ENCODE measurements at places on chromosomes 12 and 14. TPM values are rescaled to one million over a fixed set of nuclear protein-coding genes. Genes with fewer than 3 reads are reported as not detected.

The SPX gene
- 0.54 TPM for total RNA-seq

The SERPINA12 gene
- total RNA-seq, result not detected

The C3AR1 gene
- total RNA-seq, result 0.11 TPM

The RD3L gene
- total RNA-seq, result not detected

- no peak for DNase-seq
Measured at GRCh38 chr12:90098132-90098779, 389.6 kb upstream of the ATP2B1 start.

DNA sequence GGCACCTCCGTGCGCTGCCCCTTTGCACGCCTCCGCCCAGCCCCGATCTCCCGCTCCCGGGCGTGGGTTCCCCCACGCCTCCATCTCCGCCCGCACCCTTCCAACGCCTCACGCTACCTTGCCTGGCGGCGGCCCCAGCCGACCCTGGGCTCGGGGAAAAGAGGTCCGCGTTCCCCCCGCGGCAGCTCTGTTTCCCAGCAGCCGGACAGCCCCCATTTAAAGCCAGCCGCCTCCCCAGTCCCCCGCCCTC lies at the start of gene PRIMA1:
PRIMA1 (minus strand) TSS at position 193 of the 250 bp plus-strand sequence. CDS start 767 bp downstream, outside the sequence.
- no peak for DNase-seq

- DNase-seq, result no peak
Measured at GRCh38 chr12:76669981-76670380, 93.9 kb upstream of the ZDHHC17 start.

- no peak for DNase-seq
Measured at GRCh38 chr14:79467835-79468234, 743.5 kb downstream of the DIO2 start.

DNA sequence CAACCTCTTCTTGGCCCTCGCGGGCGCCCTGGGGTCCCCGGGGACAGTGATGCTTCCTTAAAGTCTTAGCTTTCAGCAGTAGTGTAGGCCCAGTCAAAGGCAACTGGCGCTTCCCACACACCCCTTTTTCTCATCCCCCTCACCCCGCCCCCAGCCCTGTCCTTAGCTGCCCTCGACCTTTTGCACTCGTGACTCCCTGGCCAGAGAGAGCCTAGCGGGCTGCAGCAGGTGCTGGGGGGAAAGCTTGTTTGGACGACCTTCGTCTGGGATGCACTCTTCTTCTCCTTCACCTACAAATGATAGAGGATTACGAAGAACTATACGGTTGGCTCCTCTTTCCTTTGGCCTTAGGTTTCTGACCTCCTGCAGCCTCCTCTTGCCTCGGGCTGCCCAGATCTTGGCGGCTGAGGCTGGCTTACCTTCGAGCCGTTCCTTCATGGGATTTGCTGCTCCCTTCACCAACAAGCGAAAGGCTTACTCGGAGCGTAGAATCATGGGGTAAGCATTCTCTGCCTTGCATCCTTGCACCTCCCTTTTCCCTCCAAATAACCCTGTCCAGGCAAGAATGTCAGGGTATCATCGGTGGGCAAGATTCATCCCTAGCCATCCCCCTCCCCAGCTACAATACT lies 815 bp downstream of the COQ10A start:
- DNase-seq, result no peak

DNA sequence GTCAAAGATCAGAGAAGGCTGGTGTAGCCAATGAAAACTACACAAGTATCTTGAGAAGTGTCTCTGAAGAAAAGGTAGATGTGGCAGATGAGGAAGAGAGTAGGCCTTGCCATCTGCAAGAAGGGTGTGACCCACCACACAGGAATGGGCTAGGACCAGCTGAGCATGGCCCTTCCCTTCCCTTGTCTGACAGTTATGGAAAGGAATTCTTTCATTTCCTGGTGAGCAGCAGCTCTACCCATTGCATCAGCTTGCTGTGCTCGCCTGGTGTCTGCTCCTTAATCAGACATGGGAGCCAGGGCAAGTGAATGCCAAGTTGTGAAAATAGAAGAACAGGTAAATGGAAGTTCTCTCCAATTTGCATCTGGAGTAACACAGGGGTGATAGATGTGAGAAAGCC lies 145.2 kb upstream of the KRR1 start:
- no peak for DNase-seq

DNA sequence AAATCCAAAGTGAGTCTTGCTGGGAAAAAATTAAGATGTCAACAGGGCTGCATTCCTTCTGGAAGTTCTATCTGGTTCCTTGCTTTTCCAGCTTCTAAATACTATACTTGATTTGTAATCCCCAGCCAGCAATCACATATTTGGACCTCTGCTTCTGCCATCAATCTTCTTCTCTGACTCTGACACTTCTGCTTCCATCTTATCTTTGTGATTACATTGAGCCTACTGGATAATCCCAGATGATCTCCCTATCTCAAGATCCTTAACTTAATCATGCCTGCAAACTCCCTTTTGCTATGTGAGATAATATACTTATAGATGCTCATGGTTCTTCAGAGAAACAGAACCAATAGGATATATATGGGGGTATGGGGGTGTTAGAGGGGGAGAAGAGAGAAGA lies 49.9 kb upstream of the ZDHHC17 start:
- DNase-seq, result no peak

GRCh38 chr14:90544971-90545370 lies 148.1 kb downstream of the CALM1 start:
- no peak for DNase-seq

- no peak for DNase-seq
Measured at GRCh38 chr12:3476403-3476802, 14.6 kb upstream of the PRMT8 start.

- DNase-seq, result no peak
Measured at GRCh38 chr12:21483531-21483930, 17.9 kb downstream of the RECQL start.

DNA sequence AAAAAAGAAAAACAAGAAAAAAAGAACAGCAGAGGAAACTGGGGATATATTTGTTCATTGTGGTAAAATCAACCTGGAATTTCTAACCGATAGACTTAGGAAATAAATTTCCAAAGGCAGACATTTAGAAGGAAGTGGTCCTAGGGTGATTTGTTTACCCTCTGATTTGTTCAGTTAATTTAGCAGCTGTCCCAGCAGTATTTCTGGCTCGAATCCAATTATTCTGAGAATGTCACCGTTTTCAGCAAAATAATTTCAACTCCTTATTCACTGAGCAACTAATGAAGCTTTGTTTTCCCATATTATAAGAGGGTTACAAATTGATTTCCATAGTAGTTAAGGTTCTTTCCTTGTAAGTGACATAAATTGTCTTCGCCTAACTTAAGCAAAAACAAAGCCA lies 285.2 kb upstream of the SYT10 start:
- no peak for DNase-seq

- no peak for DNase-seq
Measured at GRCh38 chr14:66662374-66662773, 154.4 kb downstream of the GPHN start.

GRCh38 chr12:110537605-110538409 lies 35.7 kb downstream of the RAD9B start:
- no peak for DNase-seq

DNA sequence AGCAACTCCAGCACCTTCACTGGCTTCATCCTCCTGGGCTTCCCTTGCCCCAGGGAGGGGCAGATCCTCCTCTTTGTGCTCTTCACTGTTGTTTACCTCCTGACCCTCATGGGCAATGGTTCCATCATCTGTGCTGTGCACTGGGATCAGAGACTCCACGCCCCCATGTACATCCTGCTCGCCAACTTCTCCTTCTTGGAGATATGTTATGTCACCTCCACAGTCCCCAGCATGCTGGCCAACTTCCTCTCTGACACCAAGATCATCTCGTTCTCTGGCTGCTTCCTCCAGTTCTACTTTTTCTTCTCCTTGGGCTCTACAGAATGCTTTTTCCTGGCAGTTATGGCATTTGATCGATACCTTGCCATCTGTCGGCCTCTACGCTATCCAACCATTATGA lies 6.8 kb downstream of the OR11G2 start:
- DNase-seq, result no peak

DNA sequence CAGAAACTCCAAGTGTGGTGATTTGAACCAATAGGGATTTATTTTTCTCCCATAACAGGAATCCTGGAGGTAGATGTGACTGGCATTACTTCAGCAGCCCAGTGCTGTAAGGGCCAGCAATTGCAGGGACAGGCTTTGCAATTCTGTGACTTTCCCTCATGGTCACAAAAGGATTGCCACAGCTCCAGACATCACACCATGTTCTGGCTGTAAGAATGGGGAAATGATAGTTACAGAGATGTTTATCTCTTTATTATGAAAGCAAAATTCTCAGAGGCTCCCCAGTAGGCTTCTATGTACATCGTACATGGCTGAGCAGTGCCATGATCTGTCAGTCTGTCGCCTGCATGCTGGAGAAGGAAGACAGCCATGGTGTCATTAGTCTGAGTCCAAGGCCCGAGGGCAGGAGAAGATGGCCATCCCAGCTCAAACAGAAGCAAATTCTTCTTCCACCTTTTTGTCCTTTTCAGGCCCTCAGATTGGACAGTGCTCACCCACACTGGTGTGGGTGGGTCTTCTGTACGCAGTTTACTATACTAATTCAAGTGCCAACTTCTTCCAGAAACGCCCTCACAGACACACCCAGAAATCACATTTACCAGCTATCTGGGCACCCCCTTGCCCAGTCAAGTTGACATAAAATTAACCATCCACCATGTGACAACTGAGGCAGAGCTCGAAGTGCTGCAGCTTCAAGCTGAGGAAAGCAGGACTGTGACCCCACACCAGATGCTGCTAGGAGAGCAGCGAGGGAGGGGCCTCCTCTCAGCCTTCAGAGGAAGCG lies 17.2 kb downstream of the ZBTB42 start:
- DNase-seq, result no peak
